ENCODE measurements at places on chromosomes 6 and 20.

DNA sequence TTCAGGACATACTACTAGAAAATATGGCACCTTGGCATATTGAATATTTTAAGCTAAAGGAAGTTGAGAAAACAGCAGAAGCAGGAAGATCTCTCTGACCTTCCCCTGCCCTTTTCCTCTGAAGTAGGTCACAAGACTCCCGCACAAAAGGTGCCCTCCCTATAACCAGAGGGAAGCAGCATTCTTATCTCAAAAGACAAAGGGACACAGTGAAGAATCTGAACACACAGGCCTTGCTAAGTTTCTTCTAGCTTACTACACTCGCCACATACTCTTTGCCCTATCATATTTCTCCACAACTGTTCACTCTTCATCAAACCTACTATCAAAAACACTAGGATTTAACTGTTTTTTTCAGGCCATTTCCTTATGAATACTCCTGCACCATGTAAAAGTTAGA is 151.2 kb downstream of the ELOVL4 start:
- DNase-seq: no peak

- DNase-seq: no peak
These were observed 1.4 kb downstream of the ZNF512B start for GRCh38 chr20:63968136-63968927.

- no peak for DNase-seq
These were observed 70.3 kb upstream of the CD83 start for GRCh38 chr6:14047151-14047740.

GRCh38 chr20:51460569-51461265 is 81.8 kb downstream of the NFATC2 start:
- DNase-seq: no peak

GRCh38 chr20:56414842-56415765 is 3.0 kb downstream of the CASS4 start:
- DNase-seq: no peak

DNA sequence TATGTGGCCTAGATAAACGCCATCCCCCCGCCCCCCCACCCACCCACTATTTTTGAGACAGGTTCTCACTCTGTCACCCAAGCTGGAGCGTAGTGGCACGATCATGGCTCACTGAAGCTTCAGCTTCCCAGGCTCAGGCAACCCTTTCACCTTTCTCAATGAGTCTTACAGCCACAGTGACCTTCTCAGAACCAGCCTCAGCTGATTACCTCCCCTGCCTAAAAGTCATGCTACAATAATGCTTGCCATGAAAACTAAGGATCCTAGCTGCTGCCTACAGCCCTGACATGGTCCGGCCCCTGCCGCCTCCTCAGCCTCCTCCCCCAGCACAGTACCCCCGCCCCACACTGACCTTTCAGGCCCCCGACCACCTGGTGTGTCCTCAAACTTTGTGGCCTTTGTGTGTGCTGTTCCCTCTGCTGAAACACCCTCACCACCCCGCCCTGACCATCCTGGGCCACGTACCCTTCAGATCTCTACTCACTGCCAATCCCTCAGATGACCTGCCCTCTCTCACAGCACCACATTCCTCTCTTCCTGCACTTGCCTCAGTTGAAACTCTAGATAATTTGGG is 31.3 kb downstream of the PNPLA1 start:
- no peak for DNase-seq

DNA sequence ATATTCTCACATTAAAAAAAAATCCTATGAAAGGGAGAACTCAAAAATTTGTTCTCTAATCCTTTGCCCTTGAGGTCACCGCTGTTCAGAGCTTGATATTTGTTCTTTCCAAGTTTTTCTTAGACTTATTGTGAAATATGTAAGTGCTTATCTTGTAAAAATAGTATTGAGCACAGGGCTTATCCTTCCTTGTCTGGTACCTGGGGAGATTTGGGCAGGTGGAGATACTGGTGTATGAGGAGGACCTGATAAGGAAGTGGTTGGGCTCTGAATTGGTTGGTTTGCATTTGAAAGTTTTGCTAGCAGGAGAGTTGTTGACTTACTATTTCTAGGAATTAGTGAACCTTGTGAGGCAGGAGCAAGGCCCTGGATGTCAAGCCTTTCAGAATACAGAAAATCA is 28.9 kb upstream of the ANKEF1 start:
- no peak for DNase-seq

- no peak for DNase-seq
These were observed 1.2 kb upstream of the TOX2 start for GRCh38 chr20:43913291-43914025.

DNA sequence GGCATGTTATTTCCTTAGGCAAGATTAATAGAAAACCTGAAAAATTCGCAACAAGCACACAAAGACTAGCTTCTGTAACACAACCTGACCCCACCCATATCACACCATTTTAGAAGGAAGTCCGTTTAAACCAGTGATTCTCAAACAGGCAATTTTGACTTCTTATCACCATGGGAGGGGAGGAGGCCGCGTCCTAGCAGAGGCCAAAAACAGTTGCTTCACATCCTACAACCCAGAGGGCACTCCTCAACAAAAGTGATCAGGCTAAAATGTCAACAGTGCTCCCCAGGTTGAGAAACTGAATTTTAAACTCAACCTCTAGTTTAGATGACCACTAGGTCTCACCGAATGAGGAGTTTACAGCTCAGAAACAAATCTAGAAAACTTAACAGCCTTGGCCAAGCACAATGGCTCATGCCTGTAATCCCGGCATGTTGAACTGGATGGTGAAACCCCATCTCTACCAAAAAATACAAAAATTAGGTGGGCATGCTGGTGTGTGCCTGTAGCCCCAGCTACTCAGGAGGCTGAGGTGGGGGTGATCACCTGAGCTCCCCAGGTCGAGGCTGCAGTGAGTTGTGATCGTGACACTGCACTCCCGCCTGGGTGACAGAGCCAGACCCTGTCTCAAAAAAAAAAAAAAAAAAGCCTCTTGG is 3.4 kb downstream of the SNX5 start:
- no peak for DNase-seq

- DNase-seq: no peak
These were observed 368.1 kb downstream of the NRN1 start for GRCh38 chr6:5638666-5639065.

DNA sequence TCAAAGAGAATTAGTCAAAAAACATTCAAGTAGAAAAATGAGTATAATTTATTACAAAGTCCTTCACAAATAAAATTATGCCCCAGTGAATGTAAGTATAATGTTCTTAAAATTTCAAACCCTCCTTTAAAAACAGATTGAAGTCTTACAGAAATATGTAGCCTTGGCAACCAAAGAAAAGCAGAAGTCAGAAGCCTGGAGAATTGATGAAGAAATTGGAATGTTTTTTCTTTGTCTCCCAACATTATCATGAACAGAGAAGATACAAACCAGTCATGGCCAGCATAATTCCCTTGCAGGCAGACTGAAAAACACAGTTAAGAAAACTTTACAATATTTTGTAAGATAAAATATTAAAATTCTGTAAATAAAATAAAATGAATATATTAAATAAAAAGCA is 221.9 kb downstream of the TBC1D32 start:
- DNase-seq: no peak

- no peak for DNase-seq
These were observed 273.8 kb upstream of the AGPAT4 start for GRCh38 chr6:161547617-161548016.

GRCh38 chr6:38942442-38942841 is 106.1 kb upstream of the GLP1R start:
- no peak for DNase-seq

DNA sequence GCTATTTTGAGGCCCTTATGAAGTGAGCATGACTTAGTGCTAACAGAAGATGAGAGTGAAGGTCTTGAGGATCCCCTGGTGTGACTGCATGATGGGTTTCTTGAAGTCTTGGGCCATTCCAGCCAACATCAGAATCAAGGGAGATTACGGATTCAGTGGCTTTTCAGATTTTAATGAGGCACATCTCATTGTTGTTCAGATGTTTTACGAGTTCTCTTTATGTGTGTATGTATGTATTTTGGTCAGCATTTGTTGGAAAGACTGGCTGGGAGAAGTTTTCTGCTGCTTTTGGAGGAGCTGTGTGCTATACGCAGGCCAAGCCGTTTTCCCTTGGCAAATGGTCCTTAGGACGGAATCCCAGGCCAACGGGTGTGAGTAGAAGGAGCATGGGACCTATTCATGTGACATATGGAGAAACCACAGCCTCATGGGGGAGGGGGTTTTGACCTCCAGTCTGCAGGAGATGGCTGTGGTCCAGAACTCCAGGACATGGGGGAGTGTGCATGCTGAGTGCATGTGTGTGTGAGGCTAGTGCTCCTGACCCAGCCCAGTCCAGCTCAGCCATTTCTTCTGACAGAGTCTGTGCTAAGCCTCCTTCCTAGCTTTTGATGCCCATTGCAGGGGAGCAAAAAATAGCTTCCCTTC is 35.3 kb downstream of the CHMP4B start:
- DNase-seq: no peak

- no peak for DNase-seq
These were observed 28.3 kb downstream of the SLC2A4RG start for GRCh38 chr20:63767886-63768285.

- no peak for DNase-seq
These were observed at the start of gene ME1 for GRCh38 chr6:83430611-83431544. Gene ME1, minus strand, starts transcription at chr6:83431051. Its CDS starts 97 bp downstream, at chr6:83430954.

DNA sequence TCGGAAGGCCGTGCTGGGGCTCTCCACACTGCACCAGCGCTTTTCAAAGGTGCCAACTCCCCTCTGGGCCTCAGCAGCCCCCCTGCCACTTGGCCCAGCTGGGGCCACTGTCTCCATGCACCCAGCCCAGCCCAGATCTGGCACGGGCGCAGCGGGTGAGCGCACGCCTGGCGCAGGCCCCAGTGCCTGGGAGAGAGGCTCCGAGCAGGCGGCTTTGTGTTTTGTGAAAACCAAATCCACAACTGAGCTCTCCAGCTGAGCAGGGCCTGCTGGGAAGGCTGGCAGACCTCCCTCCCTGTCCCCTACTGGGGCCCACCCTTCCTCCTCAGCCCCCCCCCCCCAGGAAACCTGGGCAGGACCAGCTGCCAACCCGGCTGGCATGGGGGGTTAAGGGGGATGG is 17.0 kb downstream of the MDGA1 start:
- peak; percentile 92 for DNase-seq

- DNase-seq: no peak
These were observed 92.3 kb downstream of the MRPL14 start for GRCh38 chr6:44034931-44035345.

DNA sequence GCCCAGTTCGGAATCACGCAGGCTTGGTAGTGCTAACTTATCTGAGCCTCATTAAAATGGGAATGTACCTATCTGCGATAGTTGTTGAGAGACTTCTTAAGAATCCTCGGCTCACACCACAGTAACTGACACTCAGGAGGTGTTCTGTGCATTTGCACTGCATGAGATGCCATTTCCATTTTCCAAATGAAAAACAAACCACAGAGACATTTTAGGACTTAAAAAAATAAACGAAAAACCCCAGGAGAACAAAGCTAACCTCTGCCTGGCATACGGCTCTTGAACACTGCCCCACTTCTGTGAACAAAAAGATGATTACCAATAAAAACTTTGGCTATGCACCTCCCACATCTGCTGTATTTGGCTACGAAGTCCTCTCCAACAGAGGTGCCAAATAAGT is 37.6 kb downstream of the BEND3 start:
- DNase-seq: no peak

DNA sequence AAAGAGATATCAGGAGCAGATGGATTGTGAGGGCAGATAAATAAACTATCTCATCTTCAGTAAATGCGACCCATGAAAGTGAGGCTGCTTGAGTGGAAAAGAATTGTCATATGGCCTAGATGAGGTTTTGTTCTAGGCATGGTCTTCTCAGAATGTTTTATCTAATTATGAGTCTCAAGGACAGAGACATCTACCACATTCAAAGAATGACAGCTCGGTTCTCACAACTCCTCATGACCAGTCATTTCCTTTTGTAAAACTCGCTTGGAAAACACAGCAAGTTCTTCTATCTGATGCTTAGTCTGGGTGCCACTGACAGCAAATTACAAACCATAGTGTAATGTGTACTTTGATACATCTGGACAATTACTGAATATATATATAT is 140.5 kb downstream of the CCDC170 start:
- no peak for DNase-seq

DNA sequence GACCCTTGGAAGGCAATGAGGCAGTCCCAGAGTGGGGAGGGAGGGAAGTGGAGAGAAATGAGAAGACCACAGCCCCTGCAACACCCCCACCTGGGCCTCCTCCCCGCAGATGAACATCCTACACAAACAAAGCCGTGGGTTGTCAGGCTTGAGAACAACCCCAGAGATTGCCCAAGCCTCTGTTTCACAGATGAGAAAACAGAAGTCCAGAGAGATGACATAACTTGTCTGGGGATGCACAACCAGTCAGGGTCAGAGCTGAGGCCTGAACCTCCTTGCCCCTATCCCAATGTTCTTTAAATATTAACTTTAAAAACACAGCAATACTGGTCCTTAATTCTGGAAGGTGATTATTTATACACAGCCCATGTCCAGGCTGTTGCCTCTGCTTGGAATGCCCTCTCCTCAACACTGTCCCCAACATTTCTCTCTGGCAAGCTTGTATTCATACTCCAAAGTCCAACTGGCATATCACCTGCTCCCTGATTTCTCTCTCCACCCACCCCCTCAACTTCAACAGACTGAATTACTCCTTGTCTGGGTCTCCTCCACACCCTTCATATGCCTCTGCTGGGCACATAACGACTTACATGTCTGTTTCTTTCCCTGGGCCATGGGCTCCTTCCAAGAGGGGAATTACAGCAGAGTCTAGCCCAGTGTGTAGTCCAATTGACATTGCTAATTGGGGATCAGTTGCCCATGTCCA is 135.5 kb upstream of the LRFN2 start:
- DNase-seq: no peak

- DNase-seq: no peak
These were observed 15.6 kb downstream of the ULBP1 start for GRCh38 chr6:149979293-149979692.

DNA sequence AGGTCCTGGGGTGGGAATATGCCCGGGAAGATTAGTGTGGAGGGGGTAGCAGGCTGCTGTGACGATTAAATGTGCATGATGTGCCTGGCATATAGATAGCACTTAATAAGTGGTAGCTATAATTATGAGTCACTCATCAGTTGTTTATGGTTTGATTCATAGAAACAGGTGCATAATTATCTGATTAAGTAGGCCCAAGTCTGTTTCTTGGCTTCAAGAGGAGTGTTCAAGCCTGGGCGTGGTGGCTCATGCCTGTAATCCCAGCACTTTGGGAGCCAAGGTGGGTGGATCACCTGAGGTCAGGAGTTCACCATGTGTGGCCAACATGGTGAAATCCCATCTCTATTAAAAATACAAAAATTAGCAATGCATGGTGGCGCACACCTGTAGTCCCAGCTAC is 74.9 kb downstream of the QRSL1 start:
- DNase-seq: no peak

DNA sequence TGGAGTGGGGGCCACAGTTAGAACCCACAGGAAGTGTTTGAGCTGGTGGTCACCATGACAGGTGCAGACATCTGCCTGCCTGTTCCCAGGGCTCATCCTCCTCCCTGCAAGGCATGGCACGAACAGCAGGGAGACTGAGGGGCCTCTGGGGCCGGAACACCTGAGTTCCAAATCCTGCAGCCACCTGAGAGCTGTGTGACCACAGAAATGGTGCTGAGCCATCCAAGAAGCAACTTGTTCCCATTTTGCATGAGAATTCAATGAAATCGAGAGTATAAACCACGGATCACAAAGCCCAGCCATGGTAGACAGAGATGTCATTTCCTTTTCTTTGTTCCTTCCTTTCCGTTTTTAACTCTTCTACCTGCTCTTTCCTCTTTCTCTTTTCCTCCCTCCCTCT is 268.6 kb downstream of the FOXA2 start:
- DNase-seq: no peak
